ENCODE measurements at places on chromosomes 5 and 9.

- DNase-seq, result no peak
Measured at GRCh38 chr9:1938135-1938534, 77.0 kb upstream of the SMARCA2 start.

- DNase-seq, result no peak
Measured at GRCh38 chr5:161155451-161155850, 303.4 kb upstream of the ATP10B start.

- no peak for DNase-seq
Measured at GRCh38 chr5:1078206-1078605, 33.7 kb downstream of the SLC12A7 start.

DNA sequence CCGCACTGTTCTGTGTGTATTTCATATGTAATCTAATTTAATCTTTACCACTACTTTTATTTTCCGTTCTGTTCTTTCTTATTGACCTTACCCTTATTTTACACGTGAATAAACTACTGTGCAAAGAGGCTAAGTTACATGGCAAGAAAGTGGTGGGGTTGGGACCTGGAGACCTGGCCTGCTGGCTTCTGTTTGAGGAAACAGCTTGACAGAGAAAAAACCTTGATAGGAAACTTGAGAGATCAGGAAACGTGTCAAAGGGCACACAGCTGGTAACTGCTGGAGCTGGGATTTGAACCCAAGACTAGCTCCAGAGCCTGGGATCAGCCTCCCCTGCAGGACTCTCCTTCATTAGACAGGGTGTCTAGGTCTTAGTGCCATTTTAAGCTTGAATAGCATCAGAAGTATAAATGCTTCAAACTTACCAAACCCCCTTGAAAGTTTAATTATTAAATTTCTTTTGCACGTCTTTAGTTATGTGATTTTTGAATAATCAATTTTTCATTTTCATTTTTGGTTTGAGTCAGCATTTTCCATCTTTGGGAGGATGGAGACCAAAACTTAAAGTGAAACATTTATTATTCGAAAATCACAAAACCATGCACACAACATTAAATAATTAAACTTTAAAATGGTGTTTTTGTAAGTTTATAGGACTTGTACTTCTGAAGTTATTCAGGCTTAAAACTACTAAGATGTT is 129.5 kb downstream of the RGS3 start:
- no peak for DNase-seq

- peak; percentile 75 for DNase-seq
Measured at GRCh38 chr9:122954253-122954691, 13.5 kb downstream of the RABGAP1 start.

DNA sequence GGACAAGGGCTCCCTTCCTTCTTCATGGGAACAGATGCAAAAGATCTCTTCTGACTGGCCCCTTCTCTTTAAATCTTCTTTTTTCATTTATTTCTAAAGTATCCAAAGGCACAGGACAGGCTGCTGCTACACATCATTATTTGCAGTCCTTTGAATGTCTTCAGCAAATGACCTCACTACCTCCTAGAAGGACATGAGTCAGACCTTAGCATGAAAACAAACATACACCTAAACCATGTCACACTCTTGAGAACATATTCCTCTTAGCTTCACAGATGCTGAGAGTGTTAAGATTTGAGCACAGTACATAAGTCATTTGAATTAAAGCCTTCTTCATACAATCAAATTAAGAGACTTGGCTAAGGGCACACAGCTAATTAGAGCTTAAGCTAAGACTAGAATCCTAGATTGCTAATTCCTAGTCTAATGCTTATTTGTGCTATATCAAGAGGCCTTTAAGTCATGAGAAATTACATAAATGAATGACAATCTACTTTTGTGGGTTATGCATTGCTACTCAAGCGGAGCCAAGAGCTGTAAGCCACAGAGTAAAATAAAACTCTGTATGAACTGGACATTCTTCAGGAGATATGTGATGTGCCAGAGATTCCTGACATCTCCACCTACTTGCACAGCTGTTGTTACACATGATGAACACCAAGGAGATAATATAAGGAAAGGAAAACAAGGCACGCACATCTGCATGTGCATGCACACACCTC is 109.1 kb upstream of the PTGER4 start:
- no peak for DNase-seq

GRCh38 chr9:79240774-79241173 is 331.0 kb upstream of the TLE4 start:
- no peak for DNase-seq

DNA sequence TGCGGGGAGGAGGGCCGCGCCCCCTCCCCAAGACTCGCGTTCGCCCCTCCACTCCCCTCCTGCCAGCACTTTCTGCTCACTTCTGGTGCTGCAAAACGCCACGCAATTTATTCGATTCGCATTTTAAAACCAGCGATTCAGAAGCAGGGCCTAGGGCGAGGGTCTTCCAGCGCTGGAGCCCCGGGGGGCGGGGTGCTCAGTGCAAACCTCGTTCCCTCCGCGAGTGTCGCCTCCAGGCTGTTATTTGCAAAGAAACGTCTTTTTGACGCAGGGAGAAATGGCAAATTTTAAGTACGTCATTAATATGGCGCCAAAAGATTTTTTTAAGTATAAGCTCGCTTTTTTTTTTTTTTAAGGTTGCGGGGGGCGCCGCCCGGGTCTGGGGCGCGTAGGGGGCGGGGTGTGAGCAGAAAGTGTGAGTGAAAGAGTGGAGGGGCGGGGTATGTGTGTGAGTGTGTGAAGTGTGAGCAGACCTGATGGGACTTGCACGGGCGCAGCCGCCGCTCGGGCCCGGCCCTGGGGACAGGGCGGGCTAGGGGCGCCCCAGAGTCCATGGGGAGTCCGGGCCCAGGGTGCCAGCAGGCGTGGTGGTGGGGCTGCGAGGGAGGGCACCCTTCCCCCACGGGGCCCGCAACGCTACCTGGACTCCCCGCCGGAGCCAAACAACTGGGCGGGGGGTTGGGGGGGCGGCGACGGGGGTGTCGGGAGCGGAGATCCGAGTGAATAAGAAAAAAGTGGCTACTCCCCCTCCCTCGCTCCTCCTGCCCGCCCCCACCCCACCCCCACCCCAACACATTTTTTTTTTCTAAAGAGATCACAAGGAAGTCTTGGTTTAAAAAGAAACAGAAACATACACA is at the start of gene JADE2:
JADE2 (plus strand) TSS at position 845 of the 857 bp plus-strand sequence. CDS start 10,188 bp downstream, outside the sequence.
- peak; percentile 47 for DNase-seq
